ENCODE measurements at places on chromosomes 13 and 19.

DNA sequence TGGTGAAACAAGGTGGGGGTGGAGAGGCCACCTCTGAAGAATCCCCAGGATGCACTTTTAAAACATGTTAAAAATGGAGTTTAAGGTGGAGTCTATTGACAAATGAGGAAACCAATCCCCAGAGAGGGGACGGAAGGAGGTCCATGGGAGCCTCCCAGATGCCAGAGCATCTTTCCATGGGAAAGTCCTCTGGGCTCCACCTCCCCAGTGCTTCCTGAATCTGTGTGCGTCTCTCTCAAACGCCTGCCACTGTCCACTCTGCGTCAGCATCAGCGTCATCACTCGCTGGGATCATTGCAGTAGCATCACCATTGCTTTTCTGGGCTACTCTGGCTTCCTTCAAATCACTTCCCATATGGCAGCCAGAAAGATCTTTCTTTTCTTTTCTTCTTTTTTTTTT, 6.2 kb downstream of the GPR4 start:
- DNase-seq, result no peak

- no peak for DNase-seq
Observed at GRCh38 chr13:42232671-42233070, 39.3 kb upstream of the AKAP11 start.

DNA sequence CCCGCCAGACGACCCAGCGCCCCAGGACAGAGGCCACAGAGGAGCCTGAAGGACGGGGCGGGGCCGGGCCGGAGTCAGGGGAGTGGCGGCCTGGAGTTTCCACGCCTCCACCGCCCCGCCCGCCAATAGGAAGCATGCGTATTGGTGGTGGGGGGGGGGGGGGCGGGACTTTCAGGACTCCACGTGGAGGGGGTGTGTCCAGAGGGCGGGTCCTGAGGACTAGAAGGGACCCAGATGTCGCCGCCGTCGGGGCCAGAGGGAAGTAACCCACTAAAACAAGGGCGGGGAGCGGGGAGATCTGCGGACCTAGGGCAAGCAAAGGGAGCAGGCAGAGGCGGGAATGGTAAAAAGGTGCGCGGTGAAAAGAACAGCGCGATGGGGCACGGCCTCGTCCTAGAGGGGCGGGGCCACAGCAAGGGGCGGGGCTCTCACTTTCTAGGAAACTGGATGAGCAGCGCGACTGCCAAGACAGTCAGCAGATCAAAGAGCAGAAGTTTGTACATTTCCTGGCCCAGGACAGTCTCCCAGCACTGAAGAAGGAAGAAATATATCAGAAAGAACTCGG, 2.8 kb upstream of the LENG1 start:
- DNase-seq, result peak; percentile 82

DNA sequence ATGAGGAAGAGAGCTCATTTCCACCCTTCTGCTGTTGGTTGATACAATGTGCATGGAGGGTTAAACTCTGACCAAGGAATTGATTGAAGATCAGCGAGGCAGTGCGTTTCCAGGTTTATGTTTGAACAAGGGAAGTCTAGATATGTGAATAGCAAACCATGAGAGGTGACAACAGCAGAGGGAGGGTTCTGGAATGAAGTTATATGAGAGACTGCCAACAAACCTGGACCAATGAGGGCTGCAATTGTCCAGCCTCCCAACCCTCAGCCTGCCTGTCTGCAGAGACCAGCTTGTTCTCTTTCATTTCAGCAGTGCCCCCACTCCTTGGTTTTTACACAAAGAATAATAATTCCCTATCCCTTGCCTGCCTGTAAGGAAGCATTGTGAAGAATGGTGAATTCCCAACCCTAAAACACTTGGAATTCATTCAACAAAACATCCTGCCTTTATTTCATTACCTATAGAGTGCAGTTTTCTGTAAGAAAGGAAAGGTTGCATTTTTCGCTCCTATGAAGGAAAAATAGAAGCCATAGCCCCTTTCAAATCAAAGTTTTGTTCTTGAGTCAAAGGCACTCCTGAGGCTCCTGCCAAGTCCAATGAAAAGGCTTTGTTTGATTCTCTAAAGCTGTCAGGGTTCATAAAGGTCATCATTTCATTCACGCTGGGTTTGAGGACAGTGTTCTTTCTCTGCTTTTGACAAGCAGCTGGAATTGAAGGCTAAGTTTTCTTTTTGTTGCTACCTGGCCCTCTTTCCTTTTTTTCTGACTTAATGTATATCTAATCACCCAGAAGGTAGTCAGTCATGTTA, 53.6 kb upstream of the ABCC4 start:
- no peak for DNase-seq

DNA sequence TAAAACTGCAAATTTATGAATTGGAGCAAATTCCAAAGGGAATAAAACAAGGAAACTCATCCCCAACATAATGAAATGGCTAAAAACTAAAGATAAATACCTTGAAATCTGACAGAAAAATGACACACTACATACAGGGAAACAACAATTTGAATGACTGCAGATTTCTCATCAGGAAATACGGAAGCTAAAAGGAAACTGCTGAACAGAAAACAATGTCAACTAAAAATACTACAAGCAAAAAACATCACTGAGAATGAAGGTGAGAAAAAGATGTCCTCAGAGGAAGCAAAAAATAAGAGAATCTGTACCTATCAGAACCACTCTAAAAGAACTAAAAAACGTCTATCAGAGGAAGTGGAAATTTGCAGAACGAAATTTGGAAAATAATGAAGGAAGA, 39.5 kb downstream of the ZSWIM9 start:
- DNase-seq, result no peak

DNA sequence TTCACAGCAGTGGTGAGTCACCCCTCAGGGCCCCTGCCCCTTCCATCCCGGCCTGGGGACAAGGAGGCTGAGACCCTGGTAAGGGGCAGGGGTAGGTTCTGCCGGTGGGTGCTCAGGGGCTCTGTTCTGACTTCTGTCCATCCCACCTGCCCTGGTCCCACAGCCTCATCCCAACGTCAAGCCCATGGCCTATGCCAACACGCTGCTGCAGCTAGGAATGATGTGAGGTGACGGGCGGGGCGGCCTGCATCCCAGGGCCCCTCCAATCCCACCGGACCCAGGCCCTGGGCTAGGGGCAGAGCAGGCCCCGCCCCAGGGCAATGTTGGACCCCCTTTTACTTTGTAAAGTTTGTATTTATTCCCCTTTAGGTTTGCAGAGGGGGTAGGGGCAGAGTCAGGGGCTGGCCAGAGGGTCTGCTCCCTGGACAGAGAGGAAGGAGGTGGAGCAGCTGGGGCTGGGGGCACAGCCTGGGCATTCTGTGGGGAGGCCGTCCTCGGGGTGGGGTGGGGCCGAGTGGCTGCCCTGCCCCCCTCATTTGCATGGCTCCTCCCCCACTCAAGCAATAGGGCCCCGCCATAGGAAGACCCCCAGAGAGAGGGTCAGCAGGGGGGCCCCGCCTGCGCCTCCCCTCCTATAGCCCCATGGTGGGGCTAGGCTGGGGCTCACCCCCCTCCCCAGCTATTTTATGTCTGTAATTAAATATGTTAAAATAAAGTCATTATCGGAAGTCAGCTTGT, 23.1 kb downstream of the CCDC8 start:
- no peak for DNase-seq

DNA sequence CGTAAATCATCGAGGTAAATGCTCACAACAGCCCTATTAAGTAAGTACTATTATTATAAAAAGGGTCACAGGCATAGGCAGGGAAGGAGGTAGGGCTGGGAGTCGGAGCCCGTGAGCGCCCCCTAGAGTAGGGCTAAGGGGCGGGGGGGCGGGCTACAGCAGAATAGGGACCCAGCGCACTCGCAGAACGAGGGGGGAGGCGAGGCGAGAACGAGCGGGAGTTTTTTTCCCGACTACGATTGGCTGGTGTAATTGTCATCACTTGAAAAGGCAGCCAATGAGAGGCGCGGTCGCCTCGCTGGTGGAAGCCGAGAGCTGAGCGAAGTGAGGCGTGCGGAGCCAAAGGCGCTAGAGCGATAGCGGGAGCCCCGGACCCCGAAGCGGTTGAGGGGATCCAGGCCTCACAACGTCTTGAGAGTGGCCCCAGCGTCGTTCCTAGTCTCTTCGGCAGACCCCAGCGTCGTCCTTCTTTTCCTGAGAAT, 24.2 kb downstream of the KEAP1 start:
- peak; percentile 33 for DNase-seq

- DNase-seq, result no peak
Observed at GRCh38 chr13:65584126-65584525, 1646.0 kb downstream of the PCDH9 start.

GRCh38 chr19:16661480-16662034, 618 bp downstream of the TMEM38A start:
- no peak for DNase-seq

- DNase-seq, result no peak
Observed at GRCh38 chr13:99271249-99271648, 13.1 kb upstream of the GPR18 start.

DNA sequence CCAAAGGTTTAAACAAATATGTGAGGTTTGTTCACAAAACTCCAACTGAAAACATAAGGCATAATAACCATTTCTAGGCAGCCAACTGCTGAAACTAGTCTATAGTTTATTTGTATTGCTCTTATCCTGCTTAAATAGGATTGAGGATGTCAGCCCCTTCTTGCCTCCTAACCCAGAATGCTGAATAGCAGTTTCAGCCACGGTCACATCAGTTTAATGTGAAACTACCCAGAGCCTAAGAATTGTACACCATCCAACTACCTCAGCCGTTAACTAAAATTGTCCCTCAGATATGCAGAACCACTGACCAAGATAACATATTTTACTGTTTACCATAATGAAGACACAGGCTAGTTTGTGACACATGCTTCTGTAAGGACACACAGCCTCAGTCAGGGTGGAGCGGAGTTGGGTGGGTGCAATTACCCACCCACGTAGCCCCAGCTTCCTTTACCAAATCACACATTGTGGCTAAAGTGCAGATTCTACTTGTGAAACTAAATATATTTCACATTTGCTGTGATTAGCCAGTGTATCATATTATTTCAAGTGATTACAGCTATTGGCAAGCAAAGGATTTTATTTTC, 259.9 kb downstream of the EFNB2 start:
- DNase-seq, result no peak

DNA sequence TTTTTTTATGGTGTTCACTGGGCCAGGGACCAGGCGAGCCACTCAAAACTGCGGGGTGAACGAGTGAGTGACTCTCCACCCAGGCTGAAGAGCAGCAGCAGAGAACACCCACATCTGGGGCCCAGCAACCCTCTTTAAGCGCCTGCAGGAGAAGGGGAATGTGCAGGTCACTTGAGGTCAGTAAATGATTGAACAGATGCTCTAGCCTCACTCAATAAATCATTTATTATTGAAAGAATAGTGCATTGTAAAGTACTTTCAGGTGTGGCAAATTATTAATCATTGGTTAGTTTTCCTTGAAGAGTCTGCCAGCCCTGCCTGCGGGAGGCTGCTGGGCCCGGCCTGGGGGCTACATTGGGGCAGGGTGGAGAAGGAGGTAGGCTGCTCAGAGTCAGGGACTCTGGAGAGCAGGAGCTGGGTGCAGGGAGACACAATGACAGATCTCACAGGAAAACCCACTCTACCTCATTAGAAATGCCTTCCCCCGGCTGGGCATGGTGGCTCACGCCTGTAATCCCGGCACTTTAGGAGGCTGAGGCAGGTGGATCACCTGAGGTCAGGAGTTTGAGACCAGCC, 42.5 kb downstream of the ABCC4 start:
- no peak for DNase-seq

- no peak for DNase-seq
Observed at GRCh38 chr19:56834564-56835375, 5.8 kb downstream of the PEG3 start.

DNA sequence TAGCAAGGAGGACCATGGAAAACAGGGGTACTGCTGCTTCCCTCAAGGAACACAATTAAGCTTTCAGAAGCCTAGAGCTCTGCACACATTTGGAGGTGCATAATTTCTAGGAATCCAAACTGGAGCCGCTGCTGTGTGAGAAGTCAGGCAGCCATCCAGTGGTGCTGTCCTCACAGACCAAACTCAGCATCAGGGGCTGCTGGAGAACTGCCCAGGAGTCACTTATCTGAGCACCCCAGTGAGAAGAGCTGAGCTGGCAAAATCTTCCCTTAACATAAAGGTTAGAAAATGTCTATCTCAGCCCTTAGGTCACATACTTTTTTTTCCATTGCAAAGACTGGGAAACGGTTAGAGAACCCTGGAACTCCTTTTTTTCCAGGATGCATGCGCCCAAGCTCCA, 72.8 kb downstream of the ATP7B start:
- no peak for DNase-seq

DNA sequence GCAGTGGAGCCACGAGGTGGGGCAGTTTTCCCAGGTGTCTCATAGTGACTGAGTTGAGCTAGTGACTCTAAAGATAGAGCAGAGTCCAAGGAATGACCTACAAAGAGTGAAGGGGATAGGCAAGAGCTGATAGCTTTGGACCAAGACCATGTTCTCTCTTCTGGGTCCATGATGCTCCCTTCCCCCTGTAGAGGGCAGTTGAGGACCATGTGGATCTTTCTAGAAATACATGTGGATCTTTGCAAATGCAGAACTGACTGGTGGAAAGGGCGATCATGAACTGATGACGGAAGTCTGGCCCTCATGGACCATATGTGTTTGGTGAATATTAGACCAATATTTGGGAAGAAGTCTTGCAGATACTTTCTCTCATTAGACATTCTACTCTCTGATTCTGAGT, 6.9 kb downstream of the PSG1 start:
- no peak for DNase-seq

- DNase-seq, result no peak
Observed at GRCh38 chr13:99206873-99207272, 6.2 kb downstream of the UBAC2 start.

- DNase-seq, result no peak
Observed at GRCh38 chr19:56862741-56863140, 22.2 kb upstream of the PEG3 start.

DNA sequence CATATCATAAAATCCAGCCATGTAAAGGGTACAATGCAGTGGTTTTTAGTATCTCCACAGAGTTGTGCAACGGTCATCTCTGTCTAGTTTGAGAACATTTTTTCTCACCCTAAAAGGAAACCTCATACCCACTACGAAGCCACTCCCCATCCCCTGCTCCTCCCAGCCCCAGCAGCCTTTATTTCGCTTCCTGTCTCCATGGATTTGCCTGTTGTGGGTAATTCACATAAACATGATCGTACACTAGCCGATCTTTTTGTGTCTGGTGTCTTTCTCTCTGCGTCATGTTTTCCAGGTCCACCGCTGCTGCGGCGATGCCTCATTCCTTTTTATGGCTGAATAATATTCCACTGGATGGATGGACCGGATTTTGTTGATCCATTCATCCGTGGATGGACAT, 28.6 kb downstream of the BICRA start:
- no peak for DNase-seq

GRCh38 chr19:40797166-40797962, 1.6 kb upstream of the EGLN2 start:
- DNase-seq, result no peak

DNA sequence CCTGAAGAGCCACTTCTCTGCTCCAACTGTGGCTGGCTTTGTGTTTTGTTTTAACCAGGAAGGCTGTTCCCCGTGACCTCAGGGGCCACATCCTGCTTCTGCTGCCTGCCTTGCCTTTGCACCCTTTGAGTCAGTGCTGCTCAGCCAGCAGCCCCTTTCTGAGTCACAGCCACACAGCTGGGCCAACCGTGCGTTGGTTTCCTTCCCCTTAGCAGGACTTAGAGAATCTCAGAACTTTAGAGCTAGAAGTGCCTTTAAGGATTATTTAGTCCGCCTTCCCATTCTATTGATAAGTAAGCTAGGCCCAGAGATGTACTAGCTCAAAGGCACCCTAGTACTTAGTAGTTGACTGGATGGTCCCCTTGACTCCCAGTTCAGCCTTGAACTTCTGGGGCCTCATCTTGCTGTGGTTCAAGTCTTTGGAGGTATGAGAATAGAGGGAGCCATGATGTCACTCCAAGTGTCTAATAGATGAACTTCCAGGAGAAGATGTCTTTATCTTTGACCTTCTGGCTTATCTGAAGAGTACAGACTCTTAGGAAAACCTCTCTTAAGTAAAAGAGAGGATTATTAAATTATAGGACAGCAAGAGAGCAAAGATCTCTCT, 8.0 kb downstream of the RGCC start:
- no peak for DNase-seq
